ENCODE measurements at places on chromosomes 16 and 17.

DNA sequence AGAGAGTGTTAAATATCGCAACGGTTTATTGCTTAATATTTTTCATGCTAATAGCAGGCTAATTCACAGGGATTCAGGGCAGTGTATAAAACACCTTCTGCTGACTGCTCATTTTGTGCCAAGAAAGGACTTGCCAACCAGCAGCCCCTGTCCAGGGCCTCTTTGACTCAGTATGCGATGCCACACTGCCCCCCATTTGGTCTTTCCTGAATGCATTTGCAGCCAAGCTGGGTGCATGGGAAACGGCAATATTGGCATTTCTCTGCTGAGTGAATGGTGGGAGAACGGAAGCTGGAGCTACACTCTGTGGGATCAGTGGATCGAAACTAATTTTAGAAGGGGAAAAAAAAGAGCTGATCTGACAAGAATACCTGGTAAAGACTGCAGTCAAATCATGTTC is 152.9 kb upstream of the C16orf82 start:
- no peak for DNase-seq

DNA sequence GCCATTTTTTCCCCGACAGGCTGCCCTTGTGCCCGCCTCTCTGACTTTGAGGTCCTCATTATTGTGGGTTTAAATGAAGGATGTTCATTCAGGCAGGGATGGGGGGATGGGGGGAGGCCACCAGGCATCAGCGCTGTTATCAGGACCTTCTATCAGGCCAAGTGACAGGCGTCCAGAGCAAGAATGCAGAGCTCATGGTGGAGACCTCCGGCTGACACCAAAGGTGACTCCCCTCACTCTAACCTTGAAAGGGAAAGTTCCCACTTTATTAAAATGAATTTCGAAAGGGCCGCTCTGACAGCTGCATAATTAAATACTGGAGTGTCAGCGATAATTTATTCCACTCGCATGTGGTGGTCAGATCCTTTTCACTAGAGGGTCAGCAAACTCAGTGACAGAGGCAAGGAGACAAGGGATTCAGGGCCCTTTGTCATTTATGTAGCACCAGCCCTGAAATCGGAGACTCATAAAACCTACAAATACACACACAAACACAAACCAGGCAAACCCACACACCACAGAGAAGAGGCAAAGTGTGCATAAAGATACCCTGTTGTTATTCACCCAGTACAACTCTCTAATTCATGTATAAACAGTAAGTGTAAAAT is 436.0 kb downstream of the MAF start:
- DNase-seq, result no peak

DNA sequence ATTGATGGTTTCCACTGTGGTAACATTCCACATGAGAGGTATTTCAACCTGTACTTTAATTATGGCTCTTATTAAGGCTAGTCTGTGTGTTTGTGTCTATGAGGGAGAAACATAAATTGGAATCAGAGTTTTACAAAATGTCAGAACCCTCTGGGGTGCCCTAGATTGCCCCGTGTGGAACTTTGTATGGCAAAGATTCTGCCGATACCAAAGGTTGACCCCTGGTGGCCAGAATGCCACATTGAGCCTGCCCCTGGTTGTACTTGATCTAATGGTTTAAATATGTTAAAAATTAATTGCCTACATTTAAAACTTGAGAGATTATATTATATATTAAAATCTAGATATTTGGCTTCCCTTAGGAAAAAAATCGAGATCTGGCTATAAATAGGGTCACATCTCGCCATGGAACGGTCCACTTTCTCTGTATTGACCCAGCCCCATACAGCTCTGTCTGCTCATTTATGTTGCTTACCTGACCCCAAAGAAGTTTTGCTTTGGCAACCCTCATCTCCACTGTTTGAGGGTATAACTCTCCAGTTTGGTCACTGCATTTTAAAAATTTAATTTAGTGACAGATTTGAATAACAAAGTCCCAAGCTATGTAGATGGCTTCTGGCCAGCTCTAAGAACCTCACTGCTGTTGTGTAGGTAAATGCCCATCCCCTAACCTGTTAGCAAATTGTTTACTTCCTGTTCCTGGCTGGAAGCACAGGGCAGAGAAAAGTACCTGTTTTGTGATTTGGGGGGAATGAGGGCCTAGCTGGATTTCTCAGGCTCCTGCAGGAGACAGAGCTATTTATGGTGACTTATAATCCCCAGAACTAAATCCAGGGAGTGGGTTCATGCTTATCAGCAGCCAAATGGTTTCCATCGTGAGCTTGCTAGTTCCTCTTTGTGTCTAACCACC is 95.0 kb downstream of the PLCG2 start:
- peak; percentile 4 for DNase-seq

DNA sequence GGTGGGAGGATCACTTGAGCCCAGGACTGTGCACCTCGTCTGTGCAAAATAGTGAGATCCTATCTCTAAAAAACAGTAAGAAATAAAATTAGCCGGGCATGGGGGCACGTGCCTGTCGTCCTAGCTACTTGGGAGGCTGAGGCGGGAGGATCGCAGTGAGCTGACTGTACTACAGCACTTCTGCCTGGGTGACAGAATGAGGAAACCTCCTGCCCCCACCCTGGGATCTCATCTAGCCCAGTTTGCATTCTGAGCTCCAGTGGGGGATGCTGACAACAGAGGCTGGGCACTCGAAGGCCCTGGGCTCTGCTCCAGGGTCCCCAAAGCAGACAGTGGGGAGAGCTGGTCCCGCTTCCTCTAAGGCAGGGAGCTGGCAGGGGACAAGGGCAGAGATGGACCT is 7.1 kb downstream of the NAGPA start:
- DNase-seq, result no peak

- DNase-seq, result no peak
Measured at GRCh38 chr16:62585041-62585545, 548.9 kb upstream of the CDH8 start.
